ENCODE measurements at places on chromosomes 6 and 20.
A peak's percentile ranks its signal among the peaks of the same experiment; 100 is the strongest.

DNA sequence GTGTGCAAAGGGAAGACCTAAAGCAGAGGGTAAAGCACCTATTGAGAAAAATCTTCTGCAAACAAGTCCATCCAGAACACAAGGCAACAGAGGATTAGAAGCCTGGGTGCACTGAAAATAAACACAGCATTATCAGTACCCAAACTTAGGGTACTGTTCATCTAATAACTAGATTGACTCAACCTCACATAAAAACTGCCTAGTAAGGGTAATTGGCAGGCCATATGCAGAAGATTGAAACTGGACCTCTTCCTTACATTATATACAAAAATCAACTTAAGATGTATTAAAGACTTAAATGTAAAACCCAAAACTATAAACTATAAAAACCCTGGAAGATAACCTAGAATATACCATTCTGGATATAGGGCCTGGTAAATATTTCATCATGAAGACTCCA is 91.2 kb upstream of the SIRPG start:
- DNase-seq: no peak

GRCh38 chr6:44152109-44152461 is 6.5 kb upstream of the CAPN11 start:
- no peak for DNase-seq

- DNase-seq: no peak
These were observed 77.4 kb downstream of the PRDM1 start for GRCh38 chr6:106163446-106163965.

DNA sequence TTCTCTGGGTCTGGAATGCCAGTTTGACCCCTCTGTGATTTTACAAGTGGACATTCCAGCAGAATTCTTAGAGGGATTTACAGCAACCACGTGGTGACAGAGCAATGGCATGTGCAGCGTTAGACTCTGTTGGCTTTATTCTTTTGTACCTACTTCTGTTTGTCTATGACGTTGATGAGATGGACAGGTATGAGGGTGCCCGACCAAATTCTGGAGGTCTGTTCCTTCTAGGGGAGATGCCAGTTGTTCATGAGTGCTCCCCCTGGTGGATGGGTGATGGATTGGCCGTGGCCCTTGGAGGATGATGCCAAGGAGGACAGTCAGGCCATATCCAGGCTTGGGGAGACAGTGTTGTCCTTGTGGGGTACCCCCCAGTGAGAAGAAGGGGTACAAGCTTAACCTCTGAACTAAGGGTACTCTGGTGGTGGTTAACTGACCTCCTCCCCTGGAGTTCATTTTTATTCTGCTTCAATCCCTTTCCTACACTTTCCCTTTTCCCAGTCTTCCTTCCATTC is 198.6 kb downstream of the DTNBP1 start:
- peak; percentile 43 for DNase-seq

- no peak for DNase-seq
These were observed 51.4 kb downstream of the JPH2 start for GRCh38 chr20:44135417-44136204.

- DNase-seq: no peak
These were observed 7.0 kb downstream of the HELZ2 start for GRCh38 chr20:63567136-63567385.

DNA sequence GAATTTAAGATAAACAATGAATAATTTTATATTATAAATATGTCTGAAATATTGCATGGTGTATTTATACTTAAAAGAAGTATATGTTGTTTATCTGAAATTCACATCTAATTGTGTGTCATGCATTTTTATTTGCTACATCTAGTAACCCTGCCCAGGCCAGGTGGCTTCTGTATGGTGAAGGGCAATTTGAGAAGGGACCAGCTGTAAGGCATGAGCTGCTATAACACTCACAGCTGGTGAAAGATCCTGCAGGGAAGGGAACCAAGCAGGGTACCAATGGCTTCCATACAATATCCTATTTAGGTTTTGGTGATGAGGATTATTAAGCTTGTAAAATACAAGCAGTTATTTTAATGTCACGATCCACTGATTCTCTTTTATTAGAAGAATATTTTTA is 921.8 kb upstream of the GJE1 start:
- DNase-seq: no peak

GRCh38 chr6:43900560-43900915 is 130.5 kb downstream of the VEGFA start:
- DNase-seq: no peak

GRCh38 chr6:26468829-26469228 is 11.1 kb downstream of the BTN2A1 start:
- no peak for DNase-seq

DNA sequence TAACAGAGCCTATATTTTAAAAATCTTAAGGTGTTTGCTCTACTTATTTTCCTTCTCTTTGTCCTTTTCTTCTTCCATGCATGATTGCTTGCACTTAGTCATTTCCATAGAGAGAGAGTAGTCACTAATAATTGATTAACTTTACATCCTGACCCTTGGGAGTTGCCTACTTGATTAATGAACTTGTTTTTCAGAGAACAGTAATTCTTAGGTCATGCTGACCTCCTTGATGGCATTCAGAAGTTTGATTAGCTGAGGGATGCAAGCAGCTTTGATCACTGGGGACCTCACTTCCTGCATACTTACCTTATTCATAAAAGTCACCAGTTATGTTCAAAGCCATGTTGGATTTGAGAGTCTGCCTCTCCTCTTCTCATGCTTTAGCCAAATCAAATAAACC is 715.6 kb upstream of the ID4 start:
- no peak for DNase-seq

DNA sequence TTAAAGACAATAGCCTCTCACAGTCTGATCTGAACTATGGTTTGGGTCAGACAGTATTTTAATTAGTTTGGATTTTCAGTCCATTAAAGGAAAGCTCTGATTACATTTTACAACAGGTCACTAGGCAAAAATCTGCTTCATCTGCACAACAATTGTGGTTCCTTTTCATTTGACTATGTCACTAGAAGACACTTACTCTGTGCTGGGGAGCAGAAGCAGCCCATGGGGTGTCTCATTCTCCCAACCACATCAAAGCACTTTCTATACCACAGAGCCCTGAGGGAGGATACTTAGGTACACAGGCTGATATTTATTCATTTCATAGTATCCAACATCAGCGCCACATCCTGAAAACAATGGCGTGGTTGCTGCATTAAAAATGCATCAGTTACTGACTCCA is 36.6 kb upstream of the HDAC2 start:
- no peak for DNase-seq

GRCh38 chr6:34140075-34140474 is 5.8 kb downstream of the GRM4 start:
- no peak for DNase-seq
